ENCODE measurements at places on chromosomes 6 and 20.

GRCh38 chr20:23403751-23404150, 17.5 kb downstream of the NAPB start:
- no peak for DNase-seq

DNA sequence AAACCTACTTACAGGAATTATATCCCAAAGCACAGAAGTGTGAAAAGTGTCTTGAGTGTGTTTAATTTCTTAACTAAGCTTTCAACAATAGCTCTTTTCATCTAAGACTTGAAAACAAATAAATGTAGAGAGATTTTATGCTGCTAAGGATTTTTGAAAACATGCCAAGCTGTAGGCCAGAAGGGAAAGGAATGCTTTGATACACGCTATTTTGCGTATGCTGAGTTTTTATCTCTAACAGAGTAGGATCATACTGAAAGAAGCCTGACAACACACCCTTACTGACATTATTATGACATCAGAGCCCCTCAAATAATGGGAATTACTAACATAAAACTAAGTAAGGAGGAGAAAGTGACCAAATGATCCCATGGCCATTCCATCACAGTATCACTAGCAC, 265.5 kb downstream of the KHDC1L start:
- DNase-seq: no peak

GRCh38 chr6:5315881-5316280, 54.6 kb downstream of the FARS2 start:
- no peak for DNase-seq

- DNase-seq: no peak
Observed at GRCh38 chr6:72561629-72562028, 60.2 kb upstream of the KCNQ5 start.

DNA sequence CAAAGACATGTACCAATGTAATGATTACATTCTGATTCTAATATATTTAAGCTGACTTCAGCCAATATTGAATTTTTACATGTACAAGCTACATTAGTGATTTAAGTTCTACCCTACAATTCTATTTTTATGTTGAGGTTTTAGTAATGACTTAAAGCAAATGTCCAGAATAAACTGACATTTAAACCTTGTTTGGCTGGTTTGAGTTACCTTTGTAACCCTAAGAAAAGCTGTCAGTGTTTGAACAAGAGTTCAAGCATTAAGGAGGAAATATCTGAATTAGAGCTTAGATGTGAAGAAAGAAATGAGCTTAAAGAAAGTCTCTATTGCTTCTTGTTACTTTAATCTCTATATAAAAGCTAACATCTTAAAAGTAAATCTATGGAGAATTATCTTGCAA, 710.6 kb upstream of the EPHA7 start:
- no peak for DNase-seq

DNA sequence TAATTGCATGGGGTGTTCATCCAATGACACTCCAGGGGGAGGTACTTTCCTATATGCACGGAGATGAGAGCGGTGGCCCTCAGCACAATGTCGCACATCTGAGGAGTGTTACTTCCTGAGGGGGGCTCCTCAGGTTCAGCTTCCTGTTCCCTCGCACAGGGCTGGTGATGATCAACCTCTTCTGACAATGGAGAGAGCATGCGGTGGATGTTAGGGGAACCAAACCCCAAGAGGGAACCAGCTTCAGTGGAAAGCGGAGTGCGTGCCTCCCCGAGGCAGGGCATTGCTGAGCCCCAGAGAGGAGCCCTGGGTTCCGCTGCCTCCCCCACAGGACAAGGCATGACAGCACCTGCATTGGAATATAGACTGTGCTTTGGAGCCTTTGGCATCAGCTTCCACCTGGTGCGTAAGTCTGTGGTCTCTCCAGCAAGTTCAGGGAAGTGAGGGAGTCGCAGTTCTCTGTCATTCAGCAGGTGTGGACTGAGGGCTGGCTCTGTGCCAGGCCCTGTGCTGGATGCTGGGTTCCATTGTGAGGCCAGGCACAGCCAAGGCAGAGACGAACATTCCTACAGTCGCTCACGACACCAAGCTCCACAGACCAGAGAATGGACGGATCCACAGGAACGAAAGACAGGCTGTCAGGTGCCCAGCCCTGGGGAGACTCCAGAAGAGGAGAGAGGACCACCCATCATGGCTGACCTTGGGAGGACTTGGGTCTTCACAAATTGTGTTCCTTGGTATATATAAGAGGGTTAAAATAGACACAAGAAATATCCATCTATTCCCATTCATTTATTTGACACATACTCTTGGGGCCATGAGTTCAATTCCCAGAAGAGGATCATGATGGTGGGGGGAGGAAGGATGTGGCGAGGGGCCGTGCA, 3.9 kb upstream of the ZNF831 start:
- DNase-seq: no peak

GRCh38 chr6:158019416-158019815, 37.8 kb downstream of the SYNJ2 start:
- no peak for DNase-seq

DNA sequence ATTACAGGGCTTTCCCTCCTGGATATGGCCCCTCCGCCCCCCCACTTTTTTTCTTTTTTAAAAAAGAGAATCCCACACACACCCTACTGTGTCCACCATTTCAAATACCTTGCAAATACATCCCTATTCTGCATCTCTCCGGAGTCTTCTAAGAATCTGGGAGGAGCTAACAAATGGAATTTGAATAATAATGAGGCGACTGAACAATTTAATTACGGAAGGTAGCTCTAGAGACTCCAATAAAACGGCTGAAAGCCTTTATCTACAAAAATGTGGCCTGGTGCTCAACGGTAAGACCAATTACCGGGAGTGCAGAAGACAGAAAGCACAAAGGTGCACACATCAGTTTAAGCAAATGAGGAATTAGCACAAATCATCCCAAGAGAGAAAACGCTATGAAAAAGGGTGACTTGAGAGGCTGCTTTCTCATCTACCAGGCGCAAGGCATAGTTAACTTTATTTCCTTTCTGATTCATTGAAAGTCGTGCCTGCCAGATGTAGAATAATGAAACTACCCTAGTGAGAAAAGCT, 1.8 kb downstream of the RRAGD start:
- DNase-seq: no peak

GRCh38 chr6:252775-253535, 39.3 kb upstream of the DUSP22 start:
- DNase-seq: peak; percentile 66

DNA sequence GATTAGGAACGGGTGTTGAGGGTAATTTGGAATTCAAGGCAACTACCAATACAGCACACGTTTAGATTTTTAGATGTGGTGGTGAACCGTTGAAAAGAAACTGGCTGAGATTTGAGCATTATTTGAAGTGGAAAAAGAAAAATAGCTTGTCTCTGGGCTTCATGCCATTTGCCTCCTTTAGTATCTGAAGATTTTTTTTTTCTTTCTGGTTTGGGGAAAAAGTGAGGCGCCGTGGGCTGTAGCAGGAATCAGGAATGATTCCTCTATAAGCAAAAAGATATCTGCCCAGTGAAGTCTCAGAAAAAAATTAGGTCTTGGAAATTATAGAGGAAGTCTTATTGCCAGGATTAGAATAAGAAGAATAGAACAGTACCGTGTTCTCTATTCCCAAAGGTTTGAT, 88.5 kb downstream of the RPS12 start:
- no peak for DNase-seq

DNA sequence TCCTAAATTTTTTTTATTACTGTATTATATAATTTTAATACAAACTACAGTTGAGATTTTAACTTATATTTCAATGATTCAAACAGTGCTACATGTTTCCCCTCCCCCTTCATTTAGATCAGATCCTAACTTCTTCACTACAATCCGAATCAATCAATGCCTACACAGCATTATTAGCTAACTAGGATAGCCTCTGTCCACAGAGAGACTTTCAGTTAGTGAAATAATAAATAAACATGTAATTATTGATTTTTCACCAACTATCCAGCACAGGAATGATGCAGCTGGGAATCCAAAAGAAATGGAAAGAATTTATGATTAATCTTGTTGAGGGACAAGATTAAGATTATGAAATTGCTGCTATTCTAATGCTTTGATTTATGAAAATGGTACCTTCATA, 163.7 kb downstream of the PHF3 start:
- no peak for DNase-seq
